Upper lobe of right lung (tissue), 1 donor: ENCODE measurements at places on chromosomes 16 and 17.
A peak's percentile ranks its signal among the peaks of the same experiment; 100 is the strongest.

DNA sequence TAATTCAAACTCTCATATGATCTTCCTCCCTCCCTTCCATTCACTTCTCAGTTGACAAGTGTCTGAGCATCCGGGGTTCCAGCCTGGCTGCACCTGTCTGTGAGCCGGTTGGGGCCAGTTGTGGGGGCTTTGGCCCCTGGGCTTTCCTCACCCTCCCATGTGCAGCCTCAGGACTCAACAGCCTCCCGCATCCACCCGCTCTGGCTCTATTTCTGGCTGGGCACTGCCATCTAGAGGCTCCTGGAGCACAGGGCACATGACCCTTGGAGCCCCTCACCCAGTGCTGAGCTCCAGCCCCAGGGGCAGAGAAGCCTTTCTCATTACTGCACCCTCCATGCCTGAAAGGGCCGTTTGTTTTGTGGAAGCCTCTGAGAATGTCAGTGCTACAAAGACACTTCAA is 43.3 kb downstream of the HAPSTR1 start:
- peak; percentile 78 for DNase-seq

DNA sequence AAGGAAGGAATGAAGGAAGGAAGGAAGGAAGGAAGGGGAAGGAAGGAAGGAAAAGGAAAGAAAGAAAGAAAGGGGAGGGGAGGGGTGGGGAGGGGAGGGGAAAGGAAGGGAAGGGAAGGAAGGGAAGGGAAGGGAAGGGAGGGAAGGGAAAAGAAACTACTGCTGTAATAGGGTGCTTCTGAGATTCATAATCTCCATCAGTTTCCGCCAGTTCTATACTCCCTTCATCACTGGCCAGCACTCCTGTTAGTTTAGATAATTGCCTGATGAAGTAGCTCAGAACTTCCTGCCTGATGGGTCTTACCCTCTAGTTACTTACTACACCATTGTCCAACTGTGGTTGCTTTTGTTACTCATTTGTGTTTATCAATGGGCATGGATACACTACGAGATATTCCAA is 2.0 kb upstream of the KRTAP9-6 start:
- DNase-seq, result no peak

DNA sequence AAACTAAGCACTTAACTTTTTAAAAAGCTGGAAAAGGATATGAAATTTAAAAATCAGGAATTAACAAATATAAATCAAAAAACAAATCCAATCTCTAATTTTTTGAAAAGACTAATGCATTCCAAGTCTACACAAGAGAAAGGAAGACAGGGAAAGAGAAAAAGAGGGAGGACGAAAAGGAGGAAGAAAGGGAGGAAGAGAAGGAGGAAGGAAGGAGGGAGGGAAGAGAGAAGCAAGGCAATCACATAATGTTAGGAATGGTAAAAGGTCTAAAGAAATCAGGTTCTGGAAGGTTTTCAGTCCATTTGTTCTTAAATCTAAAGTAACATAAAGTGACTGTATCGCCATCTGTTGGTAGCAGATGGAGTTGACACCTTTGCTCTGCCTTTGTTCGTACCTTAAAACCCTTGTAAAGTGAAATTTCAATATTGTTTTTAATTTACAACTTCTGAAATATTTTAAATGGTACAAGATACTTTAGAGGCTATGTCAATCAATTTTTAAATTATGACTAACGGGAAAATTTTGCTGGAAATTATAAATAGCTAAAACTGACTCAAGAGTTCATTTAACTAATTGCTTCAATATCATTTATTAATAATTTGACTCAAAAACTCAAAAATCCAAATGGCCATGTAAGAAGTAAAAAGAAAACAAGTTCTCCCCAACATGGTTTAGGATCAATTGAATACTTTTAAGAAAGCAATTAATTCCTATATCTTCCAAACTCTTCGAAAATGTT is 20.4 kb upstream of the CDYL2 start:
- no peak for DNase-seq

GRCh38 chr17:2058586-2059546 is 4.0 kb downstream of the HIC1 start:
- peak; percentile 93 for DNase-seq

DNA sequence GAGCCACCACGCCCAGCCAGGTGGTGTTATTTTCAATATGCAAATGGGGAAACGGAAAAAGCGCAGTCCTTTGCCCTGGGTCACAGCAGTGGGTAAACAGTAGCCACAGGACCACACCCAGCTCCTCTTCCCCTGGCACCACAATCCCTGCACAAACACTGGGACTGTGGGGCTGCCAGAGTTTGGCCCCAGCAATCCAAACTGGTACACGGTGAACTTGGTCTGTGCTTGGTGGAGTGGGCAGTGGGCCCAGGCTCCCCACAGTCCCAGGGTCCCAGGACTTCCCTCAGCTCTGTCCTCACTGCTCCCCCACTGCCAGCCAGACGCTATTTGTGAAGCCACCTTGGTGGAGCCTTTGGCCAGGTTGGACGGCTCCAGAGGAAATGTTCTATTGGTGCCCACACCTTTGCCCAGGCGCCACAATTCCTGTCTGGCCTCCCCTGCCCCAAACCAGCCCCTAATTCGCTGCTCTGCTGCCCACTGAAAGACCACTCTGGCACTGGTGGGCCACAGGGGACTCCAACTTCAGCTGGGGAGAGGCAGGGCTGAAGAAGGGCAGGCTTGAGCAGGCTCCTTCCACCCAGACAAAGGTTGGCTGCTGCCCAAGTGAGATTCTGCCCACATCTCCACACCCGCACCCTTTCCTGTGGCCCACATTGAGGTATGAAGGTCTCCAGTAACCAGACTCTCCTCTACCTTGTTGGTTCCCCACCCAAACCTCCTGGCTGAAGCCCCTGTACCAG is 2.1 kb downstream of the CHAD start:
- DNase-seq, result no peak
